Kidney capillary endothelial cell (primary cell): ENCODE measurements at places on chromosomes 2 and 18.

DNA sequence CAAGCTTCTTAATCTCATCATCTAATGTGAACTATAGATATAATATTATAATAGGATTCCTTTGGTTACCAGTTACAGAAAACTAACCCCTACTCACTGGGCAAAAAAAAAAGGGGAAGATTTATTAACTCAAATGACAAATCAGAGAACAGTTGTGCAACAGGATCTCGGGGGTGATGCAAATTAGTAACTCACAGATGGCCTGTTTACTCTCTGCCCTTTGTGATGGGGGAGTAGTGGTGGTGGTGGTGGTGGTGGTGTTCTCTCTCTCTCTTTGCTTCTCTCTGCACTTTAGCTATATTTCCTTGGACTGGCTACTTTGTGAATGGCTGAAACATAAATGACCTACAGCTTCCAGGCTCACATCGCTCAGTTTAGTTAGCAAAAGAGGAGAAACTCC, 59.0 kb downstream of the TMEM247 start:
- no peak for DNase-seq

DNA sequence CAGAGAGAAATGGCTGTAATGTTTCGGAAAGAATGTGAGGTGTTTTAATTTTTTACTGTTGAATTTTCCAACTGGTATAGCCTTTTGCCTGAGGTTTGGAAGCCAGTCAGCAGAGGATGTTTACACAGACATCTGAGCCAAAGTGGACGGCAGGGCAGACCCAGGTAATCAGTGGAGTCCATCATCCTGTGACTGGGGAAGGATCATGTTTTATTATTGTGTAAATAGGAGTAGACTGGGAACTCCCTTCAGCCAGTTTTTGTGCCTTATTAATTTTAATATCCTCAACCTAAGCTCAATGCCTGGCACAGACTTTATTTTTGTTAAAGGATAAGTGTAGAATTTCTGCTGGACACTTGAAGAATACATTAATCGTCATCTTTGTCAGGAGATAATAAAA, 142.0 kb upstream of the GAREM1 start:
- DNase-seq: no peak

GRCh38 chr18:56294484-56295183, 343.8 kb downstream of the TXNL1 start:
- DNase-seq: no peak

DNA sequence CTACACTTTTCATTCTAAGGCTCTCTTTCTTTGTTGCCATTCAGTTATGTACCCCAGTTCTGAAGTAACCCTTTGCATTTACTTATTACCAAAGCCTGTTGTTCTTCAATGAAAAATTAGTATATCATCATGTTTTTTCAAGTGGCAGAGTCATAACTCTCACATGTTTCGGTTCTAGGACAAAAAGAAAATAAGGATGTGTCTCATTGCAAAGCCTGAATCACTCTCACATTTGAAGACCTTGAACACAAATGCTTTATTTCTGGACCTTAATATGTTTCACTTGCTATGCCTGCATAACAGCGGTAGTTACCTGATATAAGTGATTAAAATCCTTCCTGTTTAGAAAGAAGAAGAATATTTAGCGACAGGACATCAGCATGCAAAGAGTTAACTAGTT, 49.1 kb downstream of the ZEB2 start:
- no peak for DNase-seq

DNA sequence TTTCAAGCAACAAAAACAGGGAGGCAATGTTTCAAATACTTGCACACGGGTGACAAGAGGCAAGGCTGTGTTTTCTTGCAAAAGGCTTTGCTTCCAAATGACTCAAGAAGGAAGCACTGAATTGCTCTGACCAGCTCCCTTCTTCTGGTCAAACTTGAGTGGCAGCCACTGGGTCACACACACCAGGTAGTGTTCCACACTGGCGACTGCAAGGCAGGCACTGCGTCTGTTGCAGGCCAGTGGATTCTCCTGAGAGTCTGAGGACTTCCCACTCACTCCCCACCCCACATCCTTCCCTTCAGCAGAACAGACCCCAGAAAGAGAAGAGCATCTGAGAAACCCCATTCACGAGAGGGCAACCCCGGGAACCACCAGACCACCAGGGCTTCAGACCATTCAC, 19.8 kb downstream of the PARD6G start:
- DNase-seq: no peak

GRCh38 chr2:122263746-122264145, 508.3 kb downstream of the TSN start:
- no peak for DNase-seq

- DNase-seq: no peak
Observed at GRCh38 chr18:58822944-58823343, 41.7 kb upstream of the ZNF532 start.

DNA sequence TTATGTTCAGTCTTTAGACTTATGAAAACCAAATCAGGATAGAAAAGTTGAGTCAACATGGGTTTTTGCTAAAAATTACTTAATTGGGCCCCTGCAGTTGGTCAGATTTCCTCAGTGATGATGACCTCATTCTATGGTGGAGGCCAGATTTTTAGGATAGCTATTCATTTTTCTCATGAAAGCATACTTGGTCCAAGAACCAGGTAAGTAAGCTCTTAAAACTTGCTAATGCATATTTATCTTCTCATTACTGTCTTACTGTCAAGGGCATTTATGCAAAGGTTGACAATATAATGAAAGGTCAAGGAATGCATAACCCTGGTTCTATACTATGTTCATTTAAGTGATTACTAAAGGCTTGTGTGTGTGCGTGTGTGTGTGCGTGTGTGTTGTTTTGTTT, 650.6 kb downstream of the SATB2 start:
- no peak for DNase-seq

GRCh38 chr2:156319811-156320485, 12.6 kb downstream of the NR4A2 start:
- no peak for DNase-seq

- no peak for DNase-seq
Observed at GRCh38 chr18:79750980-79751571, 46.7 kb upstream of the KCNG2 start.

- no peak for DNase-seq
Observed at GRCh38 chr2:109287413-109287812, 158.4 kb downstream of the SH3RF3 start.

GRCh38 chr2:190344276-190344827, 963 bp downstream of the INPP1 start:
- DNase-seq: peak; percentile 23

DNA sequence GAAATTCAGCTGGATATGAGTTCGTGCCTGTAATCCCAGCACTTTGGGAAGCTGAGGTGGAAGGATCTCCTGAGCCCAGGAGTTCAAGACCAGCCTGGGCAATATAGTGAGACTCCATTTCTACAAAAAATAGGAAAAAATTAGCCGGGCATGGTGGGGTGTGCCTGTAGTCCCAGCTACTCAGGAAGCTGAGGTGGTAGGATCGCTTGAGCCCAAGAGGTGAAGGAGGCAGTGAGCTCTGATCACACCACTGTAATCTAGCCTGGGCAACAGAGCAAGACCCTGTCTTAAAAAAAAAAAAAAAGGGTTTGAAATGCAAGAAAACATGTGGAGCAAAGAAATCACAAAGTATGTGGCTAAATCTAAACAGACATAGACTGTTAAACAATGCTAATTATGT, 9.8 kb downstream of the CGREF1 start:
- DNase-seq: no peak

DNA sequence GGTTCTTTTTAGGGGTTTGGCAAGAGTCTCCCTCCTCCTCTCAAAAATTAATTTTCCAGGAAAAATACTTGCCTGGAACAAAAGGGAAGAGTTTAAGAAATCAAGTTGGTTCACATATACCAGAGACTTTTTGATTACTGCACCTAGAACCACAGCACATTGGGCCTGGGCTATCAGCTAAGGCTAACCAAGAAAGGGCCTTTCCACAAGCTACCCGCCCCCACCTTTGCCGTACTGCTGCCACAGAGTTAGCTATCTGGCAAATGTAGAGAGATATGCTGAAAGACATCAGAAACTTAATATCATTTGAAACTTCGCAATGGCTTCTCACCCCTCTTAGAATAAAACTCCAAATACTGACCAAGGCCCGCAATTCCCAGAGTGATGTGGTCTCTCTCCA, 76.9 kb downstream of the AAK1 start:
- DNase-seq: no peak

- DNase-seq: no peak
Observed at GRCh38 chr2:45840481-45840880, 189.0 kb downstream of the PRKCE start.

DNA sequence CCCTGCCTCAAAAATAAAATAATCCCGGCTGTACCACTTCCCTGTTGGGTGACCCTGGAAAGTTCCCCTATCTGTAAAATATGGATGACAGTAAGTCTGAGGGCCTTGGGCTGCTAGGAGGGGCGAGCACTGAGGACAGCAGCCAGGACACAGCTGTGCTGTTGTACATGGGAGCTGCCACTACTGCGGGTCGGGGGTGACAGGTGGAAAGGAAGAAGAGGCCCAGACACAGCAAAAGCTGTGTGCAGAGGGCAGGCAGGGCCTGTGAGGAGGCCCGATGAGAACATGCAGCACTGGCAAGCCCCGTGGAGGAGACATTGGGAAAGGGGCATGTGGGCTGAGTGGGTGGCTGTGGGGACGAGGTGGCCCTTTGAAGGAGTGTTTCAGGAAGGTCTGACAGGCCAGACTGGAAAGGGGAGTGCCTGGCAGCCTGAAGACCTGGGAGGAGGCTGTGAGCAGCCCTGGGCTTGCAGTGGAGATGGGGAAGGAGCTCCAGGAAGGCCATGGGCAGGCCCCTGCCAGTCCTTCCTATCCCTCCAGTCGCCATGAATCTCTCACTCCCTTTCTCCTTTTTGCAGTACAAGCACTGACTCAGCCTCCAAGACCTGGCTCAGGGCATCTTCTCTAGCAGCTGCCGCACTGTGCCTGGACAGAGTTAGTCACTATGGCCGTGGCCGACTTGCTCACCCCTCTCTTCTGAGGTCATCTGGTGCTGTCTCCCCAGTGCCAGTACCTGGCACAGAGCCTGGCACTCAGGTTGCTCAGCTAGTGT, 28.9 kb upstream of the SEMA4C start:
- DNase-seq: no peak

DNA sequence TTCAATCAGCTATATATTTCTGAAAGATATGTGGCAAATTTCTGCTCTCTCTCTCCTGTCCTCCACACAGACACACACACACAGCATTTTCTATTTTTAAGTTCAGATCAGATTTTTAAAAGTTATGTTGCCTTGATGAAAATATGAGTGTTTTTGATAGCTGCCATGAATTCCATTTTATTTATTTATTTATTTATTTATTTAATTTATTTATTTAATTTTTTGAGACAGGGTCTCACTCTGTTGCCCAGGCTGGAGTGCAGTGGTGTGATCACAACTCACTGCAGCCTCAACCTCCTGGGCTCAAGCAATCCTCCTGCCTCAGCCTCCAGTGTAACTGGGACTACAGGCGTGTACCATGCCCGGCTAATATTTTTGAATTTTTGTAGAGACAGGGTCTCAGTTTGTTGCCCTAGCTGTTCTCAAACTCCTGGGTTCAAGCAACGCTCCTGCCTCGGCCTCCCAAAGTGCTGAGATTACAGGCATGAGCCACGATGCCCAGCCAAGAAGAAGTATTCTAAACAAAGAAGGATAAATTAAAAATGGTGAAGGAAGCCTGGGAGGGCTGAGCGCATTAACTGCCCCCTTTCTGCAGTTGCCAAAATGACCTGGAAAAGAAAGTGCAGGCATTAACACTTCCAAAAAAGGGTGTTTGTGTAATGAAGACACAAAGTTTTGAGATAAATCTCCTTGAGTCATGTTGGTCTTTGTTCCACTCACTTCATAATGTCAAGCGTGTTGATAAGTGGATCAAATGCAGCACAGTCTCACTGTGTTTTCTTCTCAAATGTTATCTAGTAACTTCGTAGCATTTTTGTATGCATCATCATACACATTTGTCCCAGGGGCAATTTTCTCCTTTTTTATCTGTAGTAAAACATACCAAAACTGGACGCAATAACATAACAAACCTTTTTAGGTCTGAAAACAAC, 11.1 kb upstream of the IMPA2 start:
- no peak for DNase-seq

DNA sequence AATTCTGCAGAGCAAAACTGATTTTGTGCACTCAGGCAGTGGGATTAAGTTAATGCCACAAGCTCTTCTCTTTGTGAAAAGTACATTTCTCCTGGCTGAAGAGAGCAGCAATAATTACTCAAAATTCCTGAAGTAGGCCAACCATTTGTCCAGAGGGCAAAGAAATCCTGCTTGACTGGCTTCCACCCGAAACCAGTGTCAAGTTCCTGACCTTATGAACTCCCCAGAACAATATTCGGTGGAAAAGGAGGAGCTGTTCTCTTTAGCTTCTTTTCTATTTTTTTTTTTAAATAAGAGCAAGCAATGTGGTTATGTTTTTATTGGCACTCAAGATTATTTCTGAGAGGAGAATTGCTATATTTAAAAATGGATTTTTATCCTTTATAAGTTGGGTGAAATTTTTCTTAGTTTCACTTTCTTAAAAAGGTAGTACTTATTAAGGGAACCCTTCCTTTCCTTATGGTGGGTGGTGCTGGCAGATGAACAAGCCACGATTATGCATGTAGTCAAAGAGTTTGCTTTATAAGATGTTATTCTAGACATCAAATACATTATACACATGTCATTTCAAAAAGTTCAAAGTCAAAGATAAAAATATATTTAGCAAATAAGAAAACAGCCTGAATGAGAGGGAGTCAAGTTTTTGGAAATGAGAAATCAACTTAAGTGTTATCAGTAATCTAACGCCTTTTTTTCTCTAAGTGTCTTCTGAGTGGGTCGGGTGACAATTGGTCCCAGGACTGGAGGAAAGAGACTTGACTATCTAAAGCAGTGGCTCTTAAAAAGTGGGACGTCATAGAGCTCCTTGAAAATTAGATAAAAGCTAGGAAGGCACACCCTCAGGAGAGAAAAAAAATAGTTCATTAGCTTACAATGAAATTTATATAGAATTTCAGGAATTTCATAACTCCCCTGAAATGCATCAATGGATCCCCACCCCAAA, 194.5 kb downstream of the IKZF2 start:
- no peak for DNase-seq

DNA sequence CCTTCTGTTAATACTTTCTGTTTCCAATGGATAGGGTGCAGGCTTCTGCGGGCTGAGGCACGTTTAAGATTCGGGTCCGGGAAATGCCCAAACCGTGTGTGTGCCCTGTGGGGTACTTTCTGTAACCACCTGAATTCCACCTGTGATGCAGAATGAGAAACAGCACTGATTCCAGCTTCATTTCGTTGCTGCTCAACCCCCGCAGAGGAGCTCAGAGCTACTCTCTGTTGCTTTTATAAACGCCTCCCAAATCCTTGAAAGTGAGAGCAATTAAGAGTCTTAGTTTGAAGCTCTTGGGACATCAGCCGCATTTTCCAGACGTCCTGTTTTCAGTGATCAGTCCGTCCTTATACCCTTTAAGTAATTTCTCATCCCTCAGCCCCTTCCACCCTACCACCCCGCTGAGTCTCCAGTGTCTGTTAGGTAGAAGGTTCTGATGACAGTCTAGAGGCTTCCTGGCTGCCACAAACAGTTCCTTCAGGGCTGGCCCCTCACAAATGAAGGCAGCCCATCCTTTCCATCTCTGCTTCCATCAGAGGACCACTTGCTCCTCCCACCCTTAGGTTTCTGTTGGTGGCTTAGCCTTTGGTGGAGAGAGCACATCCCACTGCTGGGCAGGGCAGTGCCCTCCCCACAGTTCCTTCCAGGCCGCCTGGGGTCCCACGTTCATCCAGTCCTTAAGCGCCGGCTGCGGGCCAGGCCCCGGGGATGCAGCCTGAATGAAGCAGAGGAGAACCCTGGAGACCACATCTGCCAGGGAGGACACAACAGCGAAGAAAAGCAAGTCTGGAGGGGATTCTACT, 230.1 kb downstream of the SEPTIN10 start:
- no peak for DNase-seq
